HCEC 1CT (cell line): ENCODE measurements at places on chromosomes 2 and 18.
A peak's percentile ranks its signal among the peaks of the same experiment; 100 is the strongest.

DNA sequence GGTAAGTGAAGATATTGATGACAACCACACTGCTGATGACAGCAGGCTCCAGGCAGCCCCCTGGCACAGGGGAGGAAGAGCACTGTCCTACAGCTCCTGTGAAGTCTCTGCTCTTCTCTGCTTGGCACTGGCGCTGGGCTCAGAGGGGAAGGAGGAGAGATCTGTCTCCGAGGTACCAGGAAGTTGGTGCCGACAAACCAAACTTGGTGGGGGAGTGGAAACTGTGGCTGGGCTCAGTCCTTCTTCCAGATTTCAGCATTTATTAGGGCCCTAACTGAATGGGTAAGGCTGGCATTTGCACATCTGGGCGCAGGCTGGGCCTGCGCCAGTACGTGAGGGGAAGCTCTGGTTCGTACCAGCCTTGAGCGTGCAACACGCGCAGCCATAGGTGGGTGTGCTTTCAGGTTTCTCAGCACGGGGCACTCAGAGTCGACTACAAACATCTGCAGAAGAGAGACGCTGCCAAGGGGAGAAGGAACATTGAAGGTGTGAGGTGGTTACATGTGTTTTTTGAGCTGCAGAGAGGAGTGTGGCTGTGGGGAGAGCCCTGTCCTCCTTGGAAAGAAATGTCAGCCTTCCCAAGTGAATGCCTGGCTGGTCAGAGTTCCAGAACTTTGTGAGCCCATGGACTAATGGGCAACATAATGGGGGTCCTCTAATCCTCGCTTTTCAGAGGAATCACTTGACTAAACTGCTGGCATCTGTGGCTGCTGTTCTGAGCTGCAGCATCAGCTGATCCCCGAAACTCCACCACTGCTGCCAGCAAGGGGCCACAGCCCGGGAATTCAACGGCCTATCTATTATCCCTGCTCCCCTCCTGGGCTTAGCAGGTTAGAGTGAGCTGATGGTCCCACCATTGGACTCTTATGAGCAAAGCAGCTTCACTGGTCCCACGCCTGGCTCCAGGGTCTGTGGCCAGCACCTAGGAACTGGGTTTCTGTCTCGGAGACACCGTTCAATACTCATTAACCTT, 55.2 kb upstream of the SEMA4C start:
- DNase-seq: no peak

- peak; percentile 23 for DNase-seq
These were observed 5.1 kb upstream of the MIB1 start for GRCh38 chr18:21735452-21736015.

GRCh38 chr2:82525744-82526143, 1933.3 kb downstream of the SUCLG1 start:
- no peak for DNase-seq

DNA sequence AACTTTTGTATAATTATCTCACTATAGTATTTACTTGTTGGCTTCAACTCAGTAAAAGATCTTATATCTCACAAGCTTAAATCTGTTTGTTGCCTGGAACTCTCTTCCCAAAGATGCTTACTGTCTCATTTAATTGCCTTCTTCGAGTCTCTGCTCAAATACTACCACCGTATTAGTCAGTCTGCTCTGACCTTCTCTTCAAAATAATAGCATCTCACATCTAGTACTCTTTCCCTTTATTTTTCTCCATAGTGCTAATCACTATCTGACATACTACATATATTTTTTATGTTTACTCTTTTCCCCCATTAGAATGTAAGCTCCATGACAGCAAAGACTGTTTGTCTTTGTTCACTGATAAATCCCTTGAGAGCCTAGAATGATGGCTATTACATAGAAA, 10.6 kb upstream of the MPP4 start:
- no peak for DNase-seq

DNA sequence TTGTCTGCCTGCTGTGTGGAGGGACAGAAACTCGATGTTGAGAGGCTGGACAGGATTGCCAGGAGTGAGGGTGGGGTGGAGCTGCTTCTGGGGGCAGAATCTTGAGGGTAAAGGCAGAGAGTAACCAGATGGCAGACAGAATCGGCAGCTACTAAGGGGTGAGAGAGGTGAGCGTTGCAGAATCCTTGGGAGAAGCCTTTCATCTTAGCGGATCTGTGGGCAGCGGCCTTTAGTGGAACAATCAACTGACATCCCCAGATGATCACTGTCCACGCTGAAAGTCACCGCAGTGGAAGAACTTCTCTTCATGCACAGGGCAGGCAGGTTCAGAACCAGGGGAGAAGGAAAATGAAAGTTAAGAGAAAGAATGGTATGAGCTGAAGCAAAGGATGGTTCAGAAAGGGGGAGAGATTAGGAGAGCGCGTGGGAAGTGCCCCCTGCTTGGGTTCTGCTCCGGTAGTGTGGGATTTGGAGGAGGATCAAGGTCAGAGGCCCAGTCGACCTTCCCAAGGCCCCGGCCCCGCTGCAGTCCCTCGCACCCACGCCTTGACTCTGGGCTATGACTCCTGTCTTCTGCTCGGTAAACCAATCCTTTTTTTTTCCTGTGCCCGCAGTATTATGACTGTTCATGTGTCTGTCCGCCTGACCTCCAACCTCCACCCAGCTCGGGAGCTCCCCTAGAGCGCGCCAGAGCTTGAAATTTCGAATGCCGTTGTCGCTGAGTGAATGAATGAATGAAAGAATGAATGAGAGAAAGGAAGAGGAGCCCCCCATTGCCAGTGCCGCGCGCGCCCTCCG, 584 bp downstream of the BOLA3 start:
- peak; percentile 28 for DNase-seq

DNA sequence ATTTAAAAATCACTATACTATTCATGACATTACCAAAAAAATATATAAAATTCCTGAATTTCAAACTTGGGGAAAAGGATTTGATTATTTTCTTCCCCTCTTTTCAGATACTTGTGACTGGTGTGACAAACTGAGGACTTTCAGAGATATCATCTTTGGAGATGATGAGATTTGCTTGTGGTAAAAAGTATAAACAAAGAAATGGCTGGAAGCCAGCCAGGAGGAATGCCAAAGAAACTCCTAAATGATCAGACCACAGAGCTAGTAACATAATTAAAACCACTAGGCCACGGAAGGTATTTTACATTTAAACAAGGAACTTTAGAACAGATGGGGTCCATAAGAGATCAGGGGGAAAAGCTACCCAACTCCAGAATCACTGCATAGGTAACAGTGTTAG, 58.7 kb downstream of the PIGN start:
- peak; percentile 61 for DNase-seq

DNA sequence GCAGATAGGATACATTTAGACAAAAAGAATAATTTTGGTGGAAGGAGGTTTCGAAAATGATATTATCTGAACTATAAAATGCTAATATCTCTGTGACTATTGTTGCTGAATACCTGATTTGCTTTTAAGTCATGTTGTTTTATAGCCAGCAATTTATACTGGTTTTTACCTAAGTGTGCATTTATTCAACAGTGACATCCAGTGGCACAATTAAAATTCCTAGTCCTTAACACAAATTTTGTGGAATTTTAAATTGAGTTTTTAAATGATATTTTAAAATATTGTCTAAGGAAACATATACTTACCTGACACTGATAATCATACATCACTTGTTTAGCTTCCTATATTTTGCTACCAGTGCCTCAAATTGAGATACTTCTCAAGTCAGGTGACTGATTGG, 144.8 kb downstream of the ARHGAP28 start:
- peak; percentile 8 for DNase-seq

- peak; percentile 22 for DNase-seq
These were observed 23.9 kb upstream of the CAVIN2 start for GRCh38 chr2:191870744-191871143.

GRCh38 chr2:231238689-231239088, 40.3 kb downstream of the ARMC9 start:
- DNase-seq: no peak

DNA sequence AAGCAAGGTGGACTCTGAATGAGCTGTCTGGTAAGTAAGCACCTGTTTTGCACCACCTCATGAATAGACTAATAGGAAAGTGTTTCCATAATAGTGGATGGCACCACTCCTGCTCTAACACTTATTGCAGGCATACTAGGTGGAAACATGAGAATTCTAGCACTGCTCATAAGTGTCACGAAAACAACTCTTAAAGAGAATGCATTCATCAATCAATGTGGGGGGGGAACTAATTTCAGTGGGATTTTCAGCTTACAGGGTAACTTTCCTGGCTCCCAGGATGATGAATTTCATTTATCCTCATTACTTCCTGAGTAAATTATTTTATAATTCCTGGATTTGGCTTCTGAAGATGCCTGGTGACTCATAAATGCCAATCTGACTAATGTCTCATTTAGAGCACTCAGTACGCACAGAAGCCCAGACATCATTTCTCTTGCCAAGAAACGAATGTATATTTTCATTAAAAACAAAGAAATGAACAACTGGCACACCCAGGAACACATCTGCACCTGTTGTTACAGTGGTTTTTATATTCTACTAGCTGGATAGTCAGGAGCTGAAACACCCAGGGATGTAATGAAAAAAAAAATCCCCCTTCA, 129.6 kb downstream of the PID1 start:
- DNase-seq: peak; percentile 83

DNA sequence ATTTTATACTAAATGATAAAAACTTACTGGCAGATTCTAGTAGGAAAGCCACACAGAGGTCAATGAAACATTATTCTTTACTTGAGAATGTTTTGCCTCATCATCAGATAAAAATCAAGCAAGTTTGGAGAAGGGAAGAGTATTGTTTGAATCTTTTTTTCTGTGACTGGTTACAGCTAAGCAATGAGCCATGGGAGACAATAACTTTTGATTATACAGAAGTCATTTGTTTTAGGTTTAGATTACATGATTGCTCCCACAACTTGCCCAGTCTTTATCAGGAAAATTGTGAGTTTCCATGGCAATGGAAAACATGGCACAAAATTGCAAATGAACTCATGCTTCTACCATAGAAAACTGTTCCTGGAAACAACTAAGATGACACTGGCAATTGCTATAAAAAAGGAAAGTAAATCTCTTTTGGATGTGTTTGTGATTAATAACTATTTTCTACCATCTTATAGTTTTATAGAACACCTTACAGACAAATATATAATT, 476.8 kb downstream of the MBD2 start:
- no peak for DNase-seq

- DNase-seq: peak; percentile 15
These were observed 415.1 kb downstream of the PTPRM start for GRCh38 chr18:7982216-7982615.

- peak; percentile 69 for DNase-seq
These were observed 47.3 kb downstream of the MEX3C start for GRCh38 chr18:51150113-51150700.

DNA sequence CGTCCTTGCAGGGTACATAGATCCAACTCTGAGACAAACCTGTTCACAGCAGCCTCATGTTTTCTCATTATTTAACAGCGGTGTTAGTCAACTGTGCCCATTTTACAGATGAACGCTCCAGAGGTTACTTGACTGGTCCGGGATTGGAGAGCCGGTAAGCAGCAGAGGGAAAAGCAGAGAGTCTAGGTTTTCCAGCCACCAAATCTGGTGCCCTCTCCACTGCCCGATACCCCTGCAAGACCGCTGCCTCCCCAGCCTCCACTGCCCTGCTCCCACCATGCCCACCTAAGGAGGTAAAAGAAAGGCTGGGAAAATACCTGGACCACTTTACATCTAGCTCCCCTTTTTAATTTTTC, 51.5 kb downstream of the EIPR1 start:
- DNase-seq: no peak

GRCh38 chr2:29528891-29529520, 392.4 kb downstream of the ALK start:
- DNase-seq: peak; percentile 89

- DNase-seq: no peak
These were observed 101.9 kb downstream of the COL3A1 start for GRCh38 chr2:189076120-189076519.

DNA sequence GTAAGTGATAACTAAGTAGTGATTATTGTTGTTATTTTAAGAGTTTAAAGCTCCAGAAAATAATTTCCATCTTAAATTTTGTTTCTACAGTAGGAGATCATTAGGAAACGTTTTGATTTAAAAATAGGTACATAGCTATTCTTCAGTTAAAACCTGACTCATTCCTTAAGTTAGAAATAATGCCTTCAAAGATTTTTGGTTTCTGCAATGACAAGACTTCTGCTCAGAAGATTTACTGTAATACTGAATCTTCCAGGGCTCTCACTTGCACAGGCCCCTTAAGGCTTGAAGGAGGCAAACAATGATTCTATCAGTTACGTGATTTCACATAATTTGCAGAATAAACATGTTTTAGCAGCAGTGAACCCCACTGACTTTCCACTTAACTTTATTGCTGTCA, 333.7 kb downstream of the RAD51AP2 start:
- no peak for DNase-seq

- DNase-seq: no peak
These were observed 109.7 kb downstream of the METTL8 start for GRCh38 chr2:171323971-171324528.

DNA sequence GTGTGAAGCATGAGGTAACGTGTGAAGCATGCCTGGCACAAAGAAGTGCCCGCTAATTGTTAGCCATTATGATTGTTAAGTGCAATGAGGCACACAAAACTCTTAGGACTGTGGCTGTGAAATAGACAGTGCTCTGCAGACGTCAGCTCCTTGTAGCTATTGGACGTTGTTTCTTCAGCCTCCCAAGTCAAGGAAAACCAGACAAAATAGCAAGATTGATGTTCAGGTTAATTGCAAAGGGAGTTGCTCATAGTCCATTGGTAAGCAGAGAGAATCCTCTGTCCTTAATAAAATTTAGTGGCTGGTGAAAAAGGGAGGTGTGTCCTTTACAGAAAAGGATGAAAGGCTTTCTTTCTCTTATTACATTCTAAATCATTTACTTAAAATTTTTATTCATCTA, 54.6 kb upstream of the MBP start:
- DNase-seq: no peak

GRCh38 chr2:119028327-119029174, 86.6 kb downstream of the MARCO start:
- no peak for DNase-seq

GRCh38 chr18:35455926-35456763, 41.6 kb downstream of the INO80C start:
- DNase-seq: peak; percentile 44

GRCh38 chr2:137957033-137957432, 7.2 kb upstream of the HNMT start:
- DNase-seq: peak; percentile 96

DNA sequence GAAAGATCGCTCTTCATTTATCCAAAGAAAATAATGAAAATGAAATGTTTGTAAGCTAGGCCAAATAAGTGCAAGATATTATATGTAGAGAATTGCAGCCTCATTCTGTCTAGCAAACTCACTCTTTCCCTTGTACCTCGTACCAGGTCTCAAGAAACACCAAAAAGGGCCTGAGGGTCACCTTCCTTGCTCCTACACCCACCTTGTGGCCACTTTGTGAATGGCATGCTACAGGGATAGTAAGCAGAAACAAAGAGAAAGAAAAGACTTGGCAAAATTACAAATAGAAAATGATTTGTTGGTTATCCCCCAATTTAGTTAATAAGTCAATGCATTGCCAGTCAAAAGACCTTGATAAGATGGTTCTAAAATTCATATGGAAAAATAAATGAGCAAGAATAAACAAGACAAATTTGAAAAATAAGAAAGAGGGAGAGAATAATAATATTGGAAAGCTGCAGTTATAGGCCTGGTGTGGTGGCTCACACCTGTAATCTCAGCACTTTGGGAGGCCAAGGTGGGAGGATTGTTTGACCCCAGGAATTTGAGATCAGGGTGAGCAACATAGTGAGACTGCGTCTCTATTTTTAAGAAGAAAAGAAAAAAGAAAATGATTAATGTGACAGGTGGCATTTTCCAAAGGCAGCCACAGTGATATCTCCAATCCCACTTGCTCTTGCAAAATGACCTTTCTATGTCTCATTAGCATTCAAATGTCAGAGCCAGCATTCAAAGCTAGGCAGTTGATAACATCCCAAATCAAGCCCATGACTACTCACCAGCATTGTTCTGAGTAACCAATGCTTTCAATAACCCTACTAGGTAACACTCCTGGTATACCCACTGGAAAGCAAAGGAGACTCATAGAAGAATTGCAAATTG, 38.8 kb upstream of the BMP10 start:
- DNase-seq: peak; percentile 62
